Fibroblast of skin of right quadriceps (primary cell): ENCODE measurements at places on chromosomes 4 and X.

DNA sequence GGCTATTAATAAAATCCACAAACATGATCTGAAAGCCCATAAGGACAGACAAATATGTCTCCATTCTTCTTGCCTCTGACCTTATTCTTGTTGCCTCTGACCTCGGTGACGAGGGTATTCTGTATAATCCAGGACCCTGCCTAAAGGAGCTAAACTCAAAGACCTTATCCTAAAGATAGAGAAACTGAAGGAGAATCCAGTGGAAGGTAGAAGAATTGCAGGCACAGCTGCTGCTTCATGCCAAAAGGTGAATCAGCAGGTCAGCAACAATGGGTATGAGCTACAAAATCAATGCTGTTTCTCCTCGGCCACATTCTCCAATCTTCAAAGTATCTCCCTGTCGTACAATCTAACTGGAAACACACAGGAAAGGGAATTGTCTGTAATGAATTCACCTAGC, 71.4 kb downstream of the INTS6L start:
- no peak for DNase-seq

GRCh38 chr4:104451573-104451972, 43.1 kb downstream of the CXXC4 start:
- no peak for DNase-seq

DNA sequence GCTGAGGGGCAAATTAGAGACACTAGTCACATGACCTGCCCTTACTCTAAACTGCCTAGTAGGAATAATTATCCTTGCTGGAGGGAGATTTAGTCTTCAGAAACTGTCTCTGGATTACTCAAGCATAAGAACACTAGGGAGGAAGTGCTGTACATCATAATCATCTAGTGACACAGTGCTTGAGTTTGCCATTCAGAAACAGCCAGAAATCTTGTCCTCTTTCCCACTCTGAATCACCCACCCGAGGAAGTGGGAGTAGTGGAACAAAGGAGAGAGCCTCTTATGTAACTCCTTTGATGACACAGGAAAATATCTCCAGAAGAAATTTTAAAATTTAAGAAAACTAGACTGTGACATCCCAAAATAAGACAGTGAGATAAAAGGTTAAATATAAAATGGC, 69.3 kb upstream of the PCDH19 start:
- DNase-seq: no peak

DNA sequence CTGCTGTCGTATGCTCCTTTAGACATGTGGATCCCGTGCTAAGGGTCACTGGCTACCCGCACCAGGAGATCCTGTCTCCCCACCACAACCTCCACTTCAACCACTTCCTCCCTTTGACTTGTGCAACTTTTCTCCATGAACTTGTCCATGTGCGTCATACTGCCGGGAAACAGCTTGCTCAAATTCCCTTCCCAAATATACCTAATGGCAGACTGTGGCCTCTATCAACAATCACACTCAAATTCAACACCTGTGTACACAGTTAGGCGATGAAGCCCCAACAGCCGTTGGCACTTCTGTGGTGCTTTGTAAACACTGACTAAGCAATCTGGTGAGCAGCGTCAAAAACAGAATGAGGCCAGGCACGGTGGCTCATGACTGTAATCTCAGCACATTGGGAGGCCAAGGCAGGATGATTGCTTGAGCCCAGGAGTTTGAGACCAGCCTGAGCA, 49.5 kb downstream of the CD99L2 start:
- DNase-seq: no peak

- no peak for DNase-seq
Measured at GRCh38 chrX:129741880-129742758, 3.3 kb downstream of the XPNPEP2 start.

DNA sequence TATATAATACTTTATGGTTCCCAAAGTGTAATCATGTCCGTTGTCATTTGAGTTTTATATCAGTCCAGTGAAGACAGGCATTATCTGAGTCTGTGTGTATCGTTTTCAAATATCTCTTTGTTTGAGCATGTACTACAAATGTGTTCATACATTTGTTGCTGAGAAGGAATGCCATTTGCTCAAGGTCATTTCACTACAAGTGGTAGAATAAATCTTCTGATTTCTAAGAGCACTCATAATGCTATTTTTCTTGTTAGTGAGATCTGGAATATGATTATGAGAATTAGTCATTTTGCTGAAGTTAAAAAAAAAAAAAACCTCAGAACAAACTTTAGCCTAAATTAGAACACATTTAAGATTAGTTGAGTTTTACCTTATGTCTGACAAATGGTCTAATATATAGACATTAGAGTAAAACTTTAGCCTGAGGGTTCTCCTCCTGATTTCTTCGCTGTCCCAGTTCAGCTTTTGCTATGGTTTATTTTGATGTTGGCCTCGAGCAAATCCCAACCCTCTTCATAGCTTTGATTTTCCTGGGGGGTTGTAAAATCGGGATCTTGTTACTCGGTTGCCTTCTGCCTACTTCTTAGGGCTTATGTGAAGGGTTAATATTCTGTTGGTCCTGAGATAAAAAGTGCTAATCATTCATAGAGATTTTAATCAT, 87.1 kb downstream of the TMEM131L start:
- DNase-seq: peak; percentile 10

DNA sequence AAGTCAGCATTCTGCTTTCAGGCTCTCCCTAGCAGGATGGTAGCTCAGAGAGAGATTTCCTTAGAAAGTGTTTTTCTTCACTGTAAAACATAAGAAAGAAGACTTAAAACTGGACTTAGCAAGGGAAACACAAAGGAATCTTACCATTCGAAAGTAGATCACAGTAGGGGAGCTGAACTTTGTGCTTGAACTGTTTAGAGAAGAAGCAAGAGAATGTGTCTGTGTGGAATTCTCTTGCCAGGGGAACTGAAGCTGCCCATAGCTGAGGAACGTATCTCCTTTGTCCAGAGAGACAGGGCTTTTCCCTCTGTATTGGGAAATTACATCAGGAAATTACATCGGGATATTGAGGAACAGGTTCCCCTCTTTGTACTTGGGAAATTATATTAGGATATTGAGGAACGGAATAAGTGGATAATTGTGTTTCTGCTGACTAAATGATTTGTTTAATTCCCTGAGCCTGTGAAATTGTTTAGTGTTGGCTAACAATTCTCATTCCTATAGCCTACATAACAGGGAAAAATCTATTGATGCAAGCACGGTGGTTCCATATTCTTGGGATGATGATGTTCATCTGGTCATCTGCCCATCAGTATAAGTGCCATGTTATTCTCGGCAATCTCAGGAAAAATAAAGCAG, 21.2 kb downstream of the SRD5A3 start:
- DNase-seq: no peak

- no peak for DNase-seq
Measured at GRCh38 chr4:3307060-3307459, 14.2 kb downstream of the RGS12 start.

DNA sequence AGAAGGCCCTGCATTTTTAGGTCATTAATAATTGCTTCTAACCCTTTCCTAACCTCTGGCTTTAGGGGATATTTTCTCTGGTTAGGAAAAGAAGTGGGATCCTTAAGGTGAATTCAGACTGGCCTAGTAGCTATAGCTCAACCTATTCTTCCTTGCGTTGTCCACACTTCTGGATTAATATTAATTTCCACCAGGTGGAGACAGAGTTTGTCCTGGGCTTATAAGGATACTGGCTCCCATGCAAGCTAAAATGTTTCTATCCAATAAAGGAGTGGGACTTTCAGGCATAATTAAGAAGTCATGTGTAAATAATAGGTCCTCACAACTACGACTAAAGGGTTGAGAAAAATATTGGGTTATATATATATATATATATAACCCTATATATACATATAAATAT, 860.0 kb upstream of the POU3F4 start:
- DNase-seq: no peak

GRCh38 chrX:20412871-20413486, 146.3 kb upstream of the RPS6KA3 start:
- DNase-seq: no peak

- DNase-seq: no peak
Measured at GRCh38 chrX:120647127-120647526, 17.3 kb upstream of the C1GALT1C1 start.

GRCh38 chr4:113407409-113407808, 354.1 kb downstream of the CAMK2D start:
- no peak for DNase-seq

DNA sequence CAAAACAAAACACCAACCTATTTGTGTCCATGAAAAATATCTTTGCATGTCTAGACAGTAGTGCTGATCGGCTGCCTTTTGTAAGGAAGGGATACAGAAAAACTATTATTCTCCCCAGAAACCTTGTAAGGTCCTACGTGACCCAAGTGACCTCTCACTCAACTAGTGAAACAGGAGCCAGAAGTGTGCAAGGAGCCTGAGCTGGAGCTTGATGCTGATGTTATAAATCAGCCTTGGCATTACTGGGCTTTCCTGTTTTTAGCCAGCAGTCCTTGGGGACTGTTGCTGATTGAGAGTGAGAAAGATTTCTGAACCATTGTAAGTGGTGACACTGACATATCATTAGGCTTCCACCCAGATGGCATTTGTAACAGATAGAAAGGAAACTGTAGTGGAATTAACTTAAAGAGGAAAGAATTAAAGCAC, 100.8 kb upstream of the LIMCH1 start:
- no peak for DNase-seq

DNA sequence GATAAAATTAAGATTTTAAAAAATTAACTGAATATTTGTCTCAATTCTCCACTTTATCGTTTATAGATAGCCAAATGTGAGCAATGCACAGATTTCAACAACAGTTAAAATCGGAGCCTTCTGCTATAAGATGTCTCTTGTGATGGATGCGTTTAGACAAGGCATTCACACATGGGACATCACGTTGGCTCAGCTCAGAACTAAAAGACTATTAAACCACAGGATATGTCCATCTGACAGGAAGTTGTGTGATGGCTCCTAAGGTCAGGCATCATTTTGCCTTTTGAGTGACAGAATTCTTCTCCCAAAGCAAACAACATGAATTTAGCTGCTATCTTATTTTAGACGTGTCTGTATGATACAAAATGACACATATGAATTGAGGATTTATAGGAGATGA, 17.3 kb upstream of the VCX3B start:
- no peak for DNase-seq

DNA sequence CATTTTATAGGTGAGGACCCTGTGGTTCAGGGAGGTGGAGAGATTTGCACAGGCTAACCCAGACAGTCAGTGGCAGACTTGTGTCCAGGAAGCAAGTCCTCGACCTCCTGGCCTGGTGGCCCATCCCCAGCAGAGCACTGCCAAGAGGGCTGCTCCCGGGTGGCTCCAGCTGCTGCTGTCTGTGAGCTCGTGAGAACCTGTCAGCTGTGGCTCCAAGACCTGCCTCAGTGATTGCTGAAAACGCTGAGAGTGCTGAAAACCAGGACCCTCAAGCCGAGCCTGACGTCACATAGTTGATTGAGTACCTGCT, 74.2 kb downstream of the RTL9 start:
- no peak for DNase-seq

- no peak for DNase-seq
Measured at GRCh38 chrX:10484683-10485247, 135.6 kb downstream of the MID1 start.

- DNase-seq: no peak
Measured at GRCh38 chrX:131649741-131650140, 105.9 kb downstream of the OR13H1 start.

DNA sequence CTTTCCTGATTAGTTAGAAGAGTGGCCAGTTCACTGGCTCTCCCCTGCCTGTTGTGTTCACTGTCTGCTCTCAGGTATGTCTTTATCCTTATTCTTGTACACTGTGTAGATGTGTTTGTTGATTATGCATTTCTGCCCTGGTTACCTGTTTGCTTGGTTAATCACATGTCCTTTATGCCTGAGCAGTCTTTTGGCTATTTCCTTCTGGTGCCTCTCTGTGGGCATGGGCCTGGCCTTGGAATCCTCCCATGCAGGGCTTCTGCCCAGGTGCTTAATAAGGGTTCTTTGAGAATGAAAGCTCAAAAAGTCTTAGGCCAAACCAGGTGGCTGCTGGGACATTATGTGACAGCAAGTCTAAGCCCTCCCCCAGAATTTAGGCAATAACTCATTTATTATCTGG, 26.5 kb downstream of the OTUD6A start:
- no peak for DNase-seq

GRCh38 chrX:31181377-31182000, 109.6 kb upstream of the FTHL17 start:
- no peak for DNase-seq

GRCh38 chr4:55002431-55002830, 123.0 kb downstream of the KDR start:
- no peak for DNase-seq

- no peak for DNase-seq
Measured at GRCh38 chrX:107684956-107685385, 56.7 kb downstream of the PRPS1 start.

GRCh38 chr4:68390205-68390935, 40.5 kb upstream of the YTHDC1 start:
- DNase-seq: no peak

- no peak for DNase-seq
Measured at GRCh38 chr4:163922302-163922701, 427.8 kb downstream of the TMA16 start.

DNA sequence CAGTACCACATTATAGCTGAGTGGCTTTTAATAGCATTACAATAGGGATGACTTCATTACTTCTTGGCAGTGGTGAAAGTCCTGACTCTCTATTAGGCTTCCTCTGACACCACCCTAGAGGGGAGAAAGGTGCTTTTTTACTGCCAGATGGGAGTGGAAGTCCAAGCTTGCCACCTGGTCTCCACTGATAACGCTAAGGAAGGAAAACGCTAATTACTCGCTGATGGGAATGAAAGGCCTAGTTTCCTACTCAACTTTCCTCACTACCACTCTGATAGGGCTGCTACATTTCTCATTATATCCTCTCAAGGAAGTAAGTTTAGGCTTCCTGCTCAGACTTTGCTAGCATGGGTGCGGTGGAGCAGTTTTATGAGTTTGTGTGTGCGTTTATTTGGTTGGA, 62.3 kb upstream of the PAGE3 start:
- DNase-seq: no peak

GRCh38 chr4:82865592-82865991, 25.4 kb downstream of the SEC31A start:
- peak; percentile 85 for DNase-seq

DNA sequence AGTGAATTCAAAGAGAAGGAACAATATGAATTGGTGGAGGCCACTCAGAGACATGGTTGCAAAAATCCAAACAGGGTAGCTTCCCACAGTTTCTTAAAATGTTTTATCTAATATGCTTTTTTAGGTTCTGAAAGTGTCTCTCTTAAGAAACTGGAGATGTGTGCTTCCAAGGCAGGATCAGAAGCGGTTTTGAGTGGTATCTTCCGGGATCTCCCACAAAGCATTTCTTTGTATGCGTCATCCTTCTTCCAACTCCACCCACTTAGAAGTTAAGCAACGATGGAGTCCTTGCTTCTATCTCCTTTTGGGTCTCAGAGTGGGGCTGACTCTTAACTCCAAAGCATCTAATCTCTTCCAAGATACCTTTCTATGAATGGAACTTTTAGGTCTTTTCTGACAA, 196.7 kb downstream of the MID1 start:
- no peak for DNase-seq

DNA sequence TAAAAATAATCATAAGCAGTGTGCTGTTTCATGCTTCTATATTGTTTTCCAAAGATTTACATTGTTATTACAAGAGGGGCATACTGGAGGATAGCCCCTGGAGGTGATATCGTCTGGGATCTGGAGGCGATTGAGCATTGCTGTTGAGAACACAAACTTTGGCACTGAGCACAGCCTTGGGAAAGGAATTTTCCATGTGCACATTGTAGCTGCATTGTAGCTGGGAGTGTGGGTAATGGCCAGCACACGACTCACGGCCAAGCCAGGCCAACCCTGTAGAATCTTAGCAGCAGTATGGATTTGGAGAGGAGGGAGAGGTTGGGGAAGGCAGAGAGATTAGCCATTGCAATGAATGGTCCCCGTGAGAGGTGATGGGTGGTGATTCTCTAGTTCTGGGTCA, 121.9 kb downstream of the SMIM20 start:
- no peak for DNase-seq
